ENCODE measurements at places on chromosomes 1 and 21. TPM values are rescaled to one million over a fixed set of nuclear protein-coding genes. Genes with fewer than 3 reads are reported as not detected.

The TATDN3 gene
- total RNA-seq, result 8.4 TPM

The A3GALT2 gene
- not detected for total RNA-seq

The DENND2D gene
- total RNA-seq, result 47.5 TPM

DNA sequence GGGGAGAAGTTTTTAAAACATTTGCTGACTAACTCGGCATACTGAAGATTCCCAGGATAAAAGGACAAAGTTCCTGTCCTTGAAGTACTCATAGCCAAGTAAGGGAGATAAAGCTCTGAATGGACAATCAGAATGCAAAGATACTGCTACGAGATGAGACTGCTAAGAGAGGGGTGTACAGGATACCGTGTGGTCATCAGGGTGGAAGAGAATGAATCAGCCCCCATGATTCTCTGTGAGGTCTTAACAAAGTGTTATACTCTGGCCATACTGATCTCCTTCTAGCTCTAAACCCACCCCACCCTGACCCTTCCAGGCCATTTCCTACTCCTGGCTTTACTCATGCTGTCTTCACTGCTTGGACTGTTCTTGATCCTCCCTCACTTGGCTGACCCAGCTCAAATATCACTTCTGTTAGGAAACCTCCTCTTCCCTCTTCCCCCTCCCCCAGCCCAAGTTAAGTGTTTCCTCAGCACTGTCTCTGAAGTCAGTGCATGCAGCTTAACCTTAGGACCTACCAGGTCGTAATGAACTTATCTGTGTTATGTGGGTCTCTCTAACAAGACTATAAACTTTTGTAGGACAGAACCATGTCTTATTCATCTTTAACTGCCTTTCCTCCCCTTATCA is 15.8 kb upstream of the MAGOH start:
- no peak for ATAC-seq

DNA sequence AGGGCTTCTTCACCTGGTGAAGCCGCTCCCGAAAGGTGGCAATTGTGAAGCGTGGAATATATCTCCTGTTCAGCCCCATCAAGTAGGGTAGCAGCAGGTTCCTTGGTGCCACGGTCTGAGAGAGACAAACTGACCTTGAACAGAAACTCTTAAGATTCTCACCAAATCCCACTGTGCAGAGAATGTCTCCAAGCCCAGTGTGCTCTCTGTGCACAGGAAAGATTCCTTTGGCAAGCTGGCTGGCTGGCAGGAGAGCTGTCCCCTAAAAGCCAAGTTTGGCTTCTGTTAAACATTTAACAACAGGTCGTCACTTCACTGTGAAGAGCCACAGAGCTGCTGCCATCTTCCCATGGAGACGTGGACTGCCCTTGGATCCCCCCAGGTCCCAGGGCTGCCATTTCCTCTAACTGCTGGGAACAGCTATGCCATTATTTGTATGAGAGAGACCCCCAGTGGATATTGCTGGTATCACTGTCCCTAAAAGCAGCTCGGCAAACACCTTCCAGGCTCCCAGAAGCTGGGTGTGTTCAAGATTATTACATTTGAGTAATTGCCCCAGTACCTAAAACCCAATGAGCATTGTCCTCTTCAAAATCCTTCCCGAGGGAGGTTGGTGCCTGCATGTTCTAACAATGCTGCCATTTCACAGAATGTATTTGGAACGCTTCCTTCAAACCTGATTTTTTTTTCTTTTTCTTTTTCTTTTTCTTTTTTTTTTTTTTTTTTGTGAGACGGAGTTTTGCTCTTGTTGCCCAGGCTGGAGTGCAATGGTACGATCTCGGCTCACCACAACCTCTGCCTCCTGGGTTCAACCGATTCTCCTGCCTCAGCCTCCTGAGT is 71.8 kb downstream of the CD58 start:
- ATAC-seq, result peak; percentile 86

GRCh38 chr1:160789051-160789701 is 6.8 kb upstream of the LY9 start:
- peak; percentile 47 for ATAC-seq

DNA sequence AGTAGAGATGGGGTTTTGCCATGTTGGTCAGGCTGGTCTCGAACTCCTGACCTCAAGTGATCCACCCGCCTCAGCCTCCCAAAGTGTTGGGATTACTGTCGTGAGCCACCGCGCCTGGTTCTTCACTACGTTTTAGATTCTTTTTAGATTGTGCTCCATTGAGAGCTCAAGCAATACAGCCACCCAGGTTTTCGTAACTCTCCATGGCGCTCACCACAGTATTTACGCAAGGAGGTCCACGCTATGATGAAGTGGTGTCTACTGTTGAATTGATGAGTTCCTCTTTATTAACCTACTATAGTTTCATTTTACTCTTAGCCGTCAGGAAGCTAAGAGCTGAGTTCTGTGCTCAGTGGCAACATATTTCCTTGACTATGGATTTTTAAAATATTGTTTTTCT is 1.8 kb upstream of the KIF1B start:
- no peak for ATAC-seq

GRCh38 chr1:31568895-31569595 is 7.3 kb upstream of the TINAGL1 start:
- no peak for ATAC-seq

DNA sequence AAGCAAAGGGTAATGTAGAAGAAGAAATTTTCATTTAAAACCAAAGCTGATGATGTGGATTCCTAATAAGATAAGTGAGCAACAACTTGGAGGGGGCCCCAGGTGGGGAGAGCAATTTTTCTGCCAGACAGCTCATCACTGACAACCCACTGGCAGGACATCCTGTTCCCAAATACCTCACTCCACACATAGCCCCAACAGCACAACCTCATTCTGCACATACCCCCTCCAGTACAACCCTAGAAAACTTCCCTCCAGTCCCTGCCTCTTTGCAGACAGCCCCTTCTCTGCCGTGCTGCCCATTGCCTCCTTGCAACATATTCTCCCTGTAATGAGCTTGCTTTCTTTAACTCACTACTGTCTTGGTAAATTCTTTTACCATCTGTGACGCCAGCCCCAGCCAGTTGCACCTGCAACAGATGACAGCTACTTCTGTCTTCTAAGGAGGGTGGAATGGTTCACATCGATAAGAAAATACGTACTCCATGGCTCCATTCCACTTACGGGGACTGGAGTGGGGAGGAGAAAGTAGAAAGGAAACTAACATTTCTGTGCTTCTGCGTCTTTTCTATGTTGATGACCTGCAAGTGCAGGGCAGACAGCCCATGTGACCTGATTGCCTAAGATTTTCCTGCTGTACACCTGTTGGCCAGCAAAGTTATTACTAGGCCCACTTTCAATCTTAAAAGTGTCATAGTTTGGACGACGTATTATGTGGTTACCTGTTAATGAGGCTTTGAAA is 14.7 kb downstream of the RHEX start:
- no peak for ATAC-seq

- no peak for ATAC-seq
These were observed 79.5 kb downstream of the GLIS1 start for GRCh38 chr1:53659436-53659835.

DNA sequence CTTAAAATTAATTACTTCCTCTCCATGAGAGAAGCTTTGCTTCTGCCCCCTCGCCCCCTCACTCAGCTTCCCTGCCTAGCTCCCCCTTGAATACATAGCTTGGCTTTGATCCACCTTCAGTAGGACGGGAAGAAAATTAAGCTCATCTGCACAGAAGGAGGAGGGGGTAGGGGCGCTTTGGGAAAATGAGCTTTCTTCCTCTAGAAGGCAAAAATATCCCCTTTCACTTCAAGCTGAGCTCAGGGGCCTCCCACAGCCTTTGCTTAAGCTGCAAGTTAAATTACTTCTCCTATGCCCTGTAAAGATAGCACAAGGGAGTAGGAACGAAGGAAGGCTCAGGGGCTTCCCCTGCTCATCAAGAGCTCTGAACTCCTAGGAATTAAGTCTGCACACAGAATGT is 65.2 kb upstream of the GOLT1A start:
- no peak for ATAC-seq

GRCh38 chr1:35287807-35288640 is 19.5 kb downstream of the ZMYM4 start:
- peak; percentile 37 for ATAC-seq

- no peak for ATAC-seq
These were observed 39.7 kb downstream of the F13B start for GRCh38 chr1:197027359-197027758.

- no peak for ATAC-seq
These were observed 10.7 kb downstream of the TUT4 start for GRCh38 chr1:52542085-52542688.

DNA sequence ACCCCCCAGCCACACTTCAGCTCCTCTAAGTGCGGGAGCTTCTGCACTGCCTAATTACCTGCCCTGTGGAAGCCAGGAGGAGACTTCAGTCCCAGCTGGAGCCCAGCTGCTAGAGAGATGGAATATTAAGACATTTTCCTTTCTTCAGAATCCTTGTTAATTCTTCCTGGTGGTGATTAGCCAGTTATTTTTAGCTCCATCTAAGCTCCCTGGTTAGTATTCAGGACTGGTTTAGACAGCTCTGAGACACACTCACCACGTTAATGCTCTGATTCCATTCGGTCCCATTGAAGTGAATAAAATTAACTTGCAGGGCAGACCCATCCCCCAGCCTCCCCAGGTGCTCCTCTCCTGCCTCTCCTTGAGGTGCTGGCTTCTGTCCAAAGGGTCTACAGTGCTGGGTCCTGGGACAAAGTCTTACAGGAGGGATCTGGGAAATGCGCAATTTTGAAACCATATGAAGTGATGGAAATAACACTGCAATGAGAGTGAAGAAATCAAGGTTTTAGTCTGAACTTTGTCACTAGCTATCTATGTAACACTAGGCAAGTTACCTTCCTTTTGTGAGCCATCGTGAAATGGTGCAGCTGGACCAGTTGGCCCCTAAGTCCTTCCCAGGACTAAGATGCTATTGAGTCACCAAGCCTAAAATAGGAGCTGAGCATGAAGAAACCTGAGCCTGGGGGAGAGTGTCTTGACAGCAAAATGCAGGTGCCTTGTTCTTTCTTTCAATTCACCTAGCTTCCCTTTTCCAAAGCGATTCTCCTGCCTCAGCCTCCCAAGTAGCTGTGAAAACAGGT is 117.4 kb upstream of the ATP1A1 start:
- peak; percentile 80 for ATAC-seq

- no peak for ATAC-seq
These were observed 9.6 kb downstream of the SPATA46 start for GRCh38 chr1:162367073-162367472.

GRCh38 chr1:224559981-224560728 is 56.0 kb upstream of the CNIH3 start:
- no peak for ATAC-seq

The ELAVL4 gene
- total RNA-seq, result not detected

DNA sequence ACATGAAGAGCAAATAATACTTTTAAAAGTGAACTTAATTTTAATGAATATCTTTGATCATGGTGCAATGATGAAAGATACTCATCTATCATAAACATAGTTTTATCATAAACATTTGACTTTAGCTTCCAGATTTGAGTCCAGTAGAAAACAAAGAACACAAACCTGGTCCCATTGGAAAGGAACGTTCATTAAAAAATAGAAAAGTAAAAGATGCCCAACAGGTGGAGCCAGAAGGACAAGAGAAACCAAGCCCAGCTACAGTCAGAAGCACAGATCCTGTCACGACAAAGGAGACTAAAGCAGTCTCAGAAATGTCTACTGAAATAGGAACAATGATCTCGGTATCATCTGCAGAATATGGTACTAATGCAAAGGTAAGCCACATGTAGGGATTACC is 55.6 kb upstream of the MYOCOS start:
- ATAC-seq, result no peak

Measured in esophagus mucosa (tissue), 1 donor.